ENCODE measurements at places on chromosomes 12 and 14.

GRCh38 chr12:52053536-52054209 lies 2.4 kb downstream of the NR4A1 start:
- no peak for DNase-seq

DNA sequence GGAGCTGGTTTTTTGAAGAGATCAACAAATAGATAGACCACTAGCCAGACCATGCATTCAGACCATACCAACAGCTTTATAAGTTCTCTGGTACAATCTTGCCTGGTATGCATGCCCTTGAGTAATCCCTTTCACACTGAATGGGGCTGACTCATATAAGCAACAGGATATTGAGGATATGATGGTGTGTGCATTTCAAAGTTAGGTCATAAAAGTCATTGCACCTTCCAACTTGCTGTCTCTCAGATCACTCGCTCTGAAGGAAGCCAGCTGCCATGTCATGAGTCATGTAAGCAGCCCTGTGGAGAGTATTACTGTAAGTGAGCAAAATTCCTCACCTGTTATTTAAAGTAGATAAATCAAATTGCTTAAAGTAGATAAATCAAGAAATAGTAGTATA lies 45.0 kb upstream of the OR6J1 start:
- DNase-seq = peak; percentile 85

DNA sequence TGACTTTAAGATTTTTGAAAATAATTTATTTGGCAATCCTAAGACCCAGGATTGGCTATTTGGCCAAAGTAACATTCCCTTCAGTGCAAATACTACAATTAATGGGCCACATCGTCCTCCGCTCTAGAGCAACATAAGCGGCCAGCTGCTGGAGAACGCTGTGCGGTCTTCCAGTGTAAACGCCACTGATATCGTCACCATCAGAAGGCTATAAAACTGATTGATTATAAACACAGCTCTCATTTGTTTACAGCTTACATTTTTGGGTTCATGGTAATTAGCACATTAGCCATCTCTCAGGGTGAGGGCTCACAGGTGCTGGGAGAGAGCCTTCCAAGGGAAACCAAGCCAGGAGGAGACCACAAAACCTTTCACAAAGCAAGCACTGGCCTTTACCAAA lies 130.1 kb upstream of the BMP4 start:
- DNase-seq = no peak

DNA sequence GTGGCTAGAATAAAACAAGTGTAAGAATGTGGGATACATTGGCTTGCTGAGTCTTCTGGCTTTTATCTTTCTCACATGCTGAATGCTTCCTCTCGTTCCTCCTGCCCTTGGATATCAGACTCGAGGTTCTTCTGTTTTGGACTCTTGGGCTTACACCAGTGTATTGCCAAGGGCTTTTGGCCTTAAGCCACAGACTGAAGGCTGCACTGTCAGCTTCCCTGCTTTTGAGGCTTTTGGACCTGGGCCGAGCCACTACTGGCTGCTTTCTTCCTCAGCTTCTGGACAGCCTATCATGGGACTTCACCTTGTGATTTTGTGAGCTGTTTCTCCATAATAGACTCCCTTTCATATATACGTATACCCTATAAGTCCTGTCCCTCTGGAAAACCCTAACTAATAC lies 300.9 kb upstream of the STXBP6 start:
- DNase-seq = no peak

GRCh38 chr14:50060871-50061663 lies 55.3 kb downstream of the VCPKMT start:
- peak; percentile 97 for DNase-seq

- DNase-seq = no peak
These were observed 166.5 kb upstream of the RASSF8 start for GRCh38 chr12:25792031-25792430.

DNA sequence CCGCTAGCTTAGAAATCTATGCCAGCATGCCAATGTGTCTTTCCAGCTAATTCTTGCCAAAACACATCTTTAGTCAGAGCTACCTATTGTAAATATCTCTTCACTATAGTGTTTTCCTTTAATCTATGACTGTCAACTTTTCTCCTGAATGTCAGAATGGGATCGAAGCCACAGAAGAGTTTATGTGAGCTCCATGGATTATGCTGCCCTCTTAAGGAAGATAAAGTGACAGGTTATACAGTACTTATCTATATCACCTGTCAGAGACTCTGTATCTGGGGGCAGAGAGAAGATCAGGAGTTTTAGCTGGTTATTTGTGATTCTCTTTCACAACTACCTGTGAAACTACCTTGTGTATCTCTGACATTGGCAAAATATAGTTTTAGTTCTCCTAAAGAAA lies 204.3 kb upstream of the SEL1L start:
- no peak for DNase-seq

DNA sequence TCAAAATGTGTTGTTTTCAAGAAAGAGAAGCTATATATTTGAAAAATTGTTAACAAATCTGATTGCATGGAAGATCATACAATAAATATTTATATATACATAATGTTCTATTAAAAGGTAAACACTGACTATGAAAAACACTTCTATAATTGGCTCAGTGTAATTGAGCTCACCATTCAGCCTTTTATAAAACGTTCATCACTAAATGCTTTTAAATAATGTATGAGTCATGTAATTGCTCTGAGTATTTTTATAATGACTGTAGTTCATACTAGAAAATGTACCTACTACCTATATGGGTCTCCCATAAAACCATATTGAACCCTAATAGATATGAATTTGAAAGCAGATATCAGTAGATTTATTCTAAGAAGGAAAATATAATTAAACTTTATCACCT lies 240.4 kb upstream of the MGAT4C start:
- no peak for DNase-seq

DNA sequence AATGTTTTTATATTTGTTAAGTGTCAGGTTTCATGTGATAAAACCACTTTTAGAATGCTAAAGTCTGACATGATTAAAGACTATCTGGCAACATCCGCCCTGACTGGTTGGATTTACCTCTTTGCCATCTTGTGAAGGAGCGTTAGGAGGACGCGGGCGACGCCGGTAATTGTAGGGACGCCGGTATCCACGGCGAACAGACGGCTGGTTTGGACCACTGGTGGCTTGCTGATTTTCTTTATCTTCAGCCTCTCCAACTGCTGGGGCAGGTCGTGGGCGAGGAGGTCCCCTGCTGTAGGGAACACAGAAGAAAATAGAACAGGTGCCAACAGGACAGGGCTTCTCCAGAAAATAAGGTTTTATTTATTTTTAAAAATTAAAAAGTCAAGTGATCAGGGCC lies 21.3 kb downstream of the YBX3 start:
- DNase-seq = no peak

GRCh38 chr14:51547260-51547659 lies 104.5 kb upstream of the FRMD6 start:
- DNase-seq = no peak

- DNase-seq = no peak
These were observed 24.7 kb downstream of the SLCO1B1 start for GRCh38 chr12:21155522-21156351.

- no peak for DNase-seq
These were observed 71.1 kb downstream of the FIGNL2 start for GRCh38 chr12:51777457-51777856.

- no peak for DNase-seq
These were observed 255.1 kb upstream of the TMPO start for GRCh38 chr12:98260276-98260675.

DNA sequence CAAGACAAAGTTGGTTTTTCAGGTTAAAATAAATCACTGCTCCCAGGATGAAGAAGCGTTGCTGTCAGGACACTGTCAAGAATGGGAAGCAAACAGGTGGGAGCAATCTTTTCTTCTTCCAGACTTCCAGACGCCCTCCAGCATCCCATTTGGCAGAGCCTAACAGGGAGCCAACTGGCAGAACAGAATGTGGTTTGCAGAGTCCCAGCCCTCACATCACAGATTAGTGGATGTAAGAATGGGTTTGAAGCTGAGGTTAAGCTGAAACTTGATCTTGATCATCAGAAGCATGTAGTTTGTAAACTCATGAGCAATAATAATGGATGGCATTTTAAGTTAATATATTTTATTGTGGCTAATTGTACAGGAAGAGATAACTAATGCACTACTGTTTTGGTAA lies 636.4 kb downstream of the SLC6A15 start:
- DNase-seq = no peak

- DNase-seq = no peak
These were observed 89.9 kb downstream of the MGST1 start for GRCh38 chr12:16437281-16437816.

GRCh38 chr14:89392181-89392580 lies 24.9 kb downstream of the FOXN3 start:
- DNase-seq = no peak

GRCh38 chr12:95384785-95385184 lies 89.2 kb upstream of the METAP2 start:
- DNase-seq = no peak
